ENCODE measurements at places on chromosomes 2 and 18. TPM values are rescaled to one million over a fixed set of nuclear protein-coding genes. Genes with fewer than 3 reads are reported as not detected.

NT5C1B gene
- total RNA-seq = not detected

VWC2L gene
- not detected for total RNA-seq

EPB41L5 gene
- total RNA-seq = 2.5 TPM

ERFE gene
- total RNA-seq = not detected

MERTK gene
- 1.2 TPM for total RNA-seq

C2orf78 gene
- not detected for total RNA-seq

LIPG gene
- 0.50 TPM for total RNA-seq

- DNase-seq = no peak
- no peak overlapping the region for H3K4me3 ChIP-seq
- H3K27me3 ChIP-seq = no peaks in the 10 kb centered on the region
- H3K27ac ChIP-seq = no peak overlapping the region
- H3K36me3 ChIP-seq = peaks cover 3% of the 10 kb centered on the region
Measured at GRCh38 chr2:195363496-195363895, 293.5 kb upstream of the SLC39A10 start.

DNA sequence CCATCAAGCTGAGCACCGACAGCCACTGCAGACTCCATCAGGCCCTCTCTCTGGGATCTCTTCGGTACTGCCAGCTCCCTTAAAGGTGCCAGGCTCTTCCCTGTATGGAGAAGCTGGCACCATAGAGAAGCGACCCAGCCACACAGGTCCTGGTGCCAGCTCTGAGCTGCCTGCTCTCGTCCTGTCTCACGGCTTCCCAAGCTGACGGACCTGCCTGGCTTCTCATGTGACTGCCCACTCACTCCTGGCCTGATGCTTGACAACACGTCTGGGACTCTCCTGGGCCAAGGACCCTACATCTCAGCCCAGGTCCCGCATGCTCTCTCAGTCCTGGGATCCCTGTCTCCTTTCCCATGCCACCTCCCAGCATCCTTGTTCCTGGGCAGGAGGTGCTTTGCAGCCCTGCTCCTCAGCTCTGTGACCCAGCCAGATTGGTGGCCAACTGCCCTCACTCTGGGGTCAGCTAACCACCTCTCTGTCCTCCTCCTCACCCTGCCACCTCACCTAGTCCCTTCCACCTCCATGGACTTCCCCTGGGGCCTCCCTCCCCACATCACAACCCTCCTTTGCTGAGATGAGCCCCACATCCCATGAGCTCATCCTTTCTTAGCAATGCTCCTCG is 12.5 kb upstream of the ATOH8 start:
- no peaks in the 10 kb centered on the region for H3K4me1 ChIP-seq
- DNase-seq = no peak
- peaks cover 38% of the 10 kb centered on the region for H3K27me3 ChIP-seq
- no peak overlapping the region for H3K27ac ChIP-seq
- no peaks in the 10 kb centered on the region for H3K36me3 ChIP-seq

DNA sequence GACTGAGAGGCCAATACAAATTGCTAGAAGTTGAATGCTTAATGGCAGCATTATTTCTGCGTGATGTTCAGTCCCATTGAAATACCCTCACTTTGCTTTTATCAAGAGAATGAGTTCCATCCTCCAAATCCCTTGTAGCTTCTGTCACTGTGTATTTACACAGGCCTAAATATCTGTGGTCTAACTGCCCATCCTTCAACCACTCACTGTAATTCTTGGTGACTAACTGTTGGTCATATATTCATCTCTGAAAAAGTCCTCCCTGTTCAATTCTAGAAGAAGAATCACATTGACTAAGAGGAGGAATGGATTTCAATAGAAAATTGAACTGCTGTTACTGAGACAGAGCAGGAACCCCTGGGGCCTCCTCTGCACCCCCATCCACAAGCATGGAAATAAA is 74.2 kb upstream of the L3MBTL4 start:
- no peaks in the 10 kb centered on the region for H3K4me1 ChIP-seq
- no peaks in the 10 kb centered on the region for H3K36me3 ChIP-seq
- no peak for DNase-seq
- H3K27ac ChIP-seq = no peak overlapping the region

DNA sequence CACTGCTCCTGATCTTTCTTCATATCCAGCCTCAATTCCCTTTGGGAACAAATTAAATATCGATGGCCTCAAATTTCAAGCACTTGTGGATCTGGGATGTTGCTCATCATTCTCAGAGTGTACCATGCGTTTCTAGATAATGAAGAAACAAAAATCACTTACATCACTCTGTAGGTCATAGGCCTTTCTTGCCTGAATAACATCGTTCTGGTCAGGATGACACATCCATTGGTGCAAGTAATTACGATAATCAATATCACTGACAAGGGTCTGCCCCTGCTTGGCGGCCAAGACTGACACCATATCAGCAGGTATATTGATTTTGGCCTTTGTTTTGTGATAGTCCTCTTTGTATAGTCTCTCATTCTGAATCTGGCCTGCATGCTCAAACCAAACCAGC is 157.3 kb downstream of the RIF1 start:
- H3K27ac ChIP-seq = no peak overlapping the region
- H3K27me3 ChIP-seq = no peaks in the 10 kb centered on the region
- DNase-seq = no peak
- H3K4me1 ChIP-seq = no peaks in the 10 kb centered on the region
- H3K4me3 ChIP-seq = no peak overlapping the region

- H3K4me3 ChIP-seq = no peak overlapping the region
- H3K27ac ChIP-seq = no peak overlapping the region
- no peaks in the 10 kb centered on the region for H3K27me3 ChIP-seq
Measured at GRCh38 chr18:31741097-31741735, 19.5 kb downstream of the SLC25A52 start.

DNA sequence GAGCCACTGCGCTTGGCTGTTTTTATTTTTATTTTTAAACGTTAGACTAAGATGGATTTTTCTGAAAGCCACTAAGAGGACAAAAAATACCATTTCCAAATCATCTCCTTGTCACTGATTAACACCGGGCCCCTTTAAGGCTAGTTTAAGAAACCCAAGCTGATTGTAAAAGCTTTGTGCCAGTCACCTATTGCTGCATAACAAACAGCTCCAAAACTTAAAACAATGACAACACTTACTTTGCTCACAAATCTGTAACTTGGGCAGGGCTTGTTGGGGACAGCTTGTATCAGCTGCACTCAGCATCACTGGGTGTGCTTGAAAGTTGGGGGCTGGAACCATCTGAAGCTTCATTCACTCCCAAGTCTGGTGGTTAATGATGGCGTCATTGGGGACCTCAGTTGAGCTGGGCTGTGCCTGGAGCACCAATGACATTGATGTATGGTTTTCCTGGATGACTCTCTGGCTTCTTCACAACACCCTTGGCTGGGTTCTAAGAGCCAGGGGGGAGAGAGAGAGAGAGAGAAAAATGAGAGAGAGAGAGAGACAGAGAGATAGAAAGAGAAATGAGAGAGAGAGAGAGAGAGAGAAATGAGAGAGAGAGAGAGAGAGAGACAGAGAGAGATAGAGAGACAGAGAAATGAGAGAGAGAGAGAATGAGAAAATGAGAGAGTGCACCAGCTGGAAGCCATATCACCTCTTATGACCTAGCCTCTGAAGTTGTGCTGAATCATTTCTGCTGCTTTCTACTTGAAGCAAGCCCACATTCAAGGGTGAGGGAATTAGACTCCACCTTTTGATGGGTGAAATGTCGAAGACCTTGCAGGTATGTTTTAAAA is 26.0 kb upstream of the ATG16L1 start:
- peaks cover 15% of the 10 kb centered on the region for H3K4me1 ChIP-seq
- DNase-seq = no peak
- H3K27ac ChIP-seq = no peak overlapping the region

GRCh38 chr2:129689653-129690448 is 289.6 kb upstream of the RAB6C start:
- no peak overlapping the region for H3K27ac ChIP-seq
- no peaks in the 10 kb centered on the region for H3K36me3 ChIP-seq
- no peak overlapping the region for H3K4me3 ChIP-seq
- no peak for DNase-seq

GRCh38 chr2:75310876-75311275 is 111.6 kb upstream of the TACR1 start:
- no peak for DNase-seq
- H3K4me1 ChIP-seq = no peaks in the 10 kb centered on the region
- no peak overlapping the region for H3K4me3 ChIP-seq
- H3K36me3 ChIP-seq = no peaks in the 10 kb centered on the region

DNA sequence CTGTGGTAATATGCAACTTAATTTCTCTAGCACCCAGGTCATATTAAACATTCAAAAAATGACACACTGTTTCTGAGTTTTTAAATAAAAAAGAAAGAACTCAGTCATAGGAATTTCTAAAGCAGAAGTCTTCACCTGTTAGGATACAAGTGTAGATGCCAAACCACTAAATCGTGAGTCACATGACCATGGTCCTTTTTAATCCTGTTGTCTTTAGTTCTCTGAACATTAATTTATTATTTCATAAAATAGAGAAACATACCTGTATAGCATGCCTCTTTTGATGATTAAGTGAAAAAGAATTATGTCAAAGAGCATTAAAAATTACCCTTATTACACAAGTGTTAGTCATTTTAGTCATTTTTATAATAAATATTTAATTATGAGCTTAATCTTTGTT is 398.8 kb downstream of the CCDC85A start:
- no peak overlapping the region for H3K4me3 ChIP-seq
- H3K27me3 ChIP-seq = no peaks in the 10 kb centered on the region
- no peak for DNase-seq

- H3K36me3 ChIP-seq = no peaks in the 10 kb centered on the region
- H3K27ac ChIP-seq = no peak overlapping the region
- no peaks in the 10 kb centered on the region for H3K4me1 ChIP-seq
Measured at GRCh38 chr2:106575955-106576354, 88.8 kb downstream of the CD8B2 start.

- no peaks in the 10 kb centered on the region for H3K4me1 ChIP-seq
- no peak overlapping the region for H3K4me3 ChIP-seq
- no peak overlapping the region for H3K27ac ChIP-seq
- no peak for DNase-seq
- no peaks in the 10 kb centered on the region for H3K27me3 ChIP-seq
- no peaks in the 10 kb centered on the region for H3K36me3 ChIP-seq
Measured at GRCh38 chr2:223580951-223581350, 21.2 kb downstream of the SCG2 start.

DNA sequence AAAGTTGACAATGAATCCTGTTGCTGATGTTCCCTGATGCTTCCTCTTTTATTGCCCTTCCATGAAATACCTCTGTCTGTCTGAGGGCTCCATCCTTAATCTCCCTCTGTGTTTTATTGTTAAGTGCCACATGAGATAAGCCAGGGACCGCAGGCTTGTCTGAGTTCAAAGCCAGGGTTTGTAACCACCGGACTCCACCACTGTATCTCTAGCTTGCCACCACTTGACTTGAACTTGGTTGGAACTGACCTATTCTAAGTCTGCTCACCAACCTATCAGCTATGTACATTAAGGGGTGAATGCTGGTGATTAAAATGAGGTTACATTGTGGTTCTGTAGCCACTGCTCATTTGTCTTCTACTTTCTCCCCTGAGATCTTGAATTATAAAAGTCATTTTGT is 328.5 kb upstream of the ZEB2 start:
- DNase-seq = no peak
- no peaks in the 10 kb centered on the region for H3K27me3 ChIP-seq
- H3K4me3 ChIP-seq = no peak overlapping the region
- H3K27ac ChIP-seq = no peak overlapping the region

GRCh38 chr2:230829959-230830358 is 34.8 kb upstream of the ITM2C start:
- peaks cover 4% of the 10 kb centered on the region for H3K4me1 ChIP-seq
- no peak for DNase-seq
- H3K27me3 ChIP-seq = peaks cover 47% of the 10 kb centered on the region

GRCh38 chr2:64219149-64219548 is 74.9 kb upstream of the PELI1 start:
- no peaks in the 10 kb centered on the region for H3K36me3 ChIP-seq
- peaks cover 38% of the 10 kb centered on the region for H3K4me1 ChIP-seq
- H3K4me3 ChIP-seq = no peak overlapping the region
- no peak overlapping the region for H3K27ac ChIP-seq
- no peaks in the 10 kb centered on the region for H3K27me3 ChIP-seq
- no peak for DNase-seq

GRCh38 chr2:66427300-66427699 is 7.6 kb upstream of the MEIS1 start:
- DNase-seq = no peak
- no peak overlapping the region for H3K4me3 ChIP-seq
- peaks cover 51% of the 10 kb centered on the region for H3K27me3 ChIP-seq
- no peak overlapping the region for H3K27ac ChIP-seq

DNA sequence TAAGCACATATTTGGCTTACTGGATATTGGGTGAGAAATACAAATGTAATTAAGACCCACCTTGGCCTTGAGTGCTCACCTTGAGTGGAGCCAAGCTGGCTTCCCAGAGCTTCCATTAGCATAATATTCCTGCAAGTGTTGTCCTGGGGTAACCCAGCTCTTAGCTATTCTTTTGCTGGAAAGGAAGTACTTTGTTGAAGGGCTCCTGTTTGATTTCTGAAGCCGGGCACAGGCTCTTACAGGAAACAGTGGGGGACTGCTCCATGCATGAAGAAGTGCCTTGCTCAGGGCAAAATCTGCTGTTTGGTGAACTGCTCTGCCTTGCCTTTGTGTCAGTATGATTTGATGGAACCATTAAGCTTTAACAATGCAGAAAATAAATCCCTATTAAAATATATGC is 325.4 kb downstream of the SMAD2 start:
- no peaks in the 10 kb centered on the region for H3K4me1 ChIP-seq
- H3K4me3 ChIP-seq = no peak overlapping the region
- H3K36me3 ChIP-seq = no peaks in the 10 kb centered on the region
- DNase-seq = no peak
- no peaks in the 10 kb centered on the region for H3K27me3 ChIP-seq

DNA sequence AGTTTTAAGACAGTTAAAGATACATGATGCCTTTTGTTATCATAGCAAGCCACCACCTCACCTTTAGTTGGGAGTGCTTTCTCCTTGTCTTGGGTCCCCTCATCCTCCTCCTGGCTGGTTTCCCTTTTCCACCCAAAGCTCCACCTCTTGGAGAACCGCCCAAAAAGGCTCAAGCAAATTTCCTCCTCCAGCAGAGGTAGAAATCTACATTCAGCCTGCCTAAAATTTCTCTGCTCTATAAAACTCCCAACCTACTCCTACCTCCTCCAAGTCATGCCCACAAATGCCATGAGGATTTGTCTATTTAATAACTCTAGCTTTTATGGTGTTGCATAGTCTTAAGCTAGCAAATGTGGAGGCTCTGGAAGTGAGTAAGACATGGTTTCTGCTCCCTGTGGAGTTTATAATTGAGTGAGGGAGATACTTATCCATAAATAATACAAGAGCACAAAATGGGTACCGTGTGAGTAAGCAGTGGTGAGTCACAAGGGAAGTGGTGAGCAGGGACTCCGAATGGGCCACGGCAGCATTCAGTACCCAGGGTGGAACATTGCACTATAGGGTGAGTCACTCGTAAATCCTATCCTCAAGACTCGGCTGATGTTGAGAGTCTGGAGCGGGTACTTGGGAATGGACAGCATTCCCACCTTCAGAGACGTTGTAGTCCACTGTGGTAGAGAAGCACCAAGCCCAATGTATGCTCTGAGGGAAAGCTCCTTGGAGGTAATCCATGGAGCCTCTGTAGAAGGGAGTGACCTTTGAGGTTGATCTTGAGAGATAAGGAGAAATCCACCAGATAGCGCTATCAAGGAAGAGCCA is 146.3 kb downstream of the RTN4 start:
- H3K27me3 ChIP-seq = no peaks in the 10 kb centered on the region
- no peaks in the 10 kb centered on the region for H3K36me3 ChIP-seq
- H3K4me3 ChIP-seq = no peak overlapping the region
- peaks cover 14% of the 10 kb centered on the region for H3K4me1 ChIP-seq
- peak; percentile 83 for DNase-seq
